ENCODE measurements at places on chromosomes 4 and X.

GRCh38 chr4:112897543-112897942, 151.9 kb upstream of the ANK2 start:
- DNase-seq, result no peak

GRCh38 chrX:54494989-54495813, 833 bp downstream of the FGD1 start:
- DNase-seq, result no peak

DNA sequence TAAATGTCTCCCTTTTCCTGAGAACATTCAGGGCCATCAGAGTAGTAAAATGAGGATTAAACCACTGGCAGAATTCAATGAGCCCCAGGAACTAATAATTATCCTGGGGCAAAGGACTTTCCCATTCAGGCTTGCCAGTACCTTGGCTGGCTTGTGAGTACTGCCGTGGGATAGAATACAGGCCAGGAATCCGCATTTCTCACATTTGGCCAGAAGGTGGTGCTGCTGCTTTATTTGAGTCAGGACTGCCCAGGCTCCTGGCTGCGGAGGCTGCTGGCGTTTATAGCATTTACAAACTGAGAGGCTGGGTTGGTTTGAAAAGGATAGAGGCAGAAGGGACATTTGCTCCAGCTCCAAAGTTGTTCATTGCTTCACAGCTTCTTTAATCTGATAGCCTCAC, 91.4 kb downstream of the RTL9 start:
- no peak for DNase-seq

DNA sequence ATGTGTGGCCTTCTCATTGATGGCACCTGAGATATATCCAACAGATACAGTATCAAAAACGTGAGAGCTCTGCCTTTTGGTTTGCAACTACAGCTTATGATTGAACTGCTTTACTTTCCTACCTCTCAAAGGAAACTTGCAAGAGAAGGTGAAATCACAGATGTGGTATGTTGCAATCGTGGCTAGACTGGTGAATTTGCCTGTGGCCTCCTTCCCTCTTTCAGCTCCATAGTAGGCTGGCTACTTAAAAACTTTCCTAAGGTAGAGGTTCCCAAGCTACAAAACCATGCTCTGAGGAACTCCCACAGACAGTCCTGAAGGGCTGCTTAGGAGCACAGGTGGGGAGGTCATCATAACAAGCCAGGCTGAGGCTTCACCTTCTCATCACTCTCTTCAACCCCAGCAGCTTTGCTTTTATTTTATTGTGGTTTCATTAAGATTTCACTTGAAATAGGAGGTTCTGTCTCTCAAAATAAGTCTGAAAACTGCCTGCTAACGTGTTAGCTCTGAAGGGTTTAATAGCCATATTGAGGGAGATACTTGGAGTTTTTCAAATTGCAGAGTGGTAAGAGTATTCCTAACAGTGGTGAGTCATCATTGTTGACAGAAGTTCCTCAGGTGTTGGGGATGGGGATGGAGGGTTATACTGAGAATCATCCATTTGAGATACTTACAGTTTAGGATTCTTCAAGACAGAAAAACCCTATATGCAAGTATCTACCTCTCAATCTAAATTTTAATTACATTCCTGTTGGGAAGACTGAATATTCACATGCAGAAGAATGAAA, 93.5 kb upstream of the UCP1 start:
- no peak for DNase-seq

DNA sequence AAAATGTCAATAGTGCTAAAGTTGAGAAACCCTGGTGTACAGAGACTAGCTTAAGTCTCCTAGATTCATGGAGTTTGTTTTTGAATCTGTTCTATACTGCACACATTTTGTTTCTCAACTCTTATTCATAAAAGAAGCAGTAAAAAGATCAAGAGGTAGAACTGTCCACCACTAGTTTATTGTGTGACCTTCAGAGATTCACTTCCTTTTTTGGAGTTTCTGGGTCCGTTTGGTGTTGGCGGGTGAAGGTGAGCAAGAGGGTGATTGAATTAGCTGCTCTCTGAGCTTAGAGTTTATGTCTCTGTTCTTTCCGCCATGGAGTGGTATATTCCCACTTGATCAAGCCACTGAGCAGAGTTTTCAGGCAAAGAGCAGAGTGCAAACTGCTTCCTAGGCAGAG, 21.4 kb upstream of the PLAC1 start:
- peak; percentile 9 for DNase-seq

DNA sequence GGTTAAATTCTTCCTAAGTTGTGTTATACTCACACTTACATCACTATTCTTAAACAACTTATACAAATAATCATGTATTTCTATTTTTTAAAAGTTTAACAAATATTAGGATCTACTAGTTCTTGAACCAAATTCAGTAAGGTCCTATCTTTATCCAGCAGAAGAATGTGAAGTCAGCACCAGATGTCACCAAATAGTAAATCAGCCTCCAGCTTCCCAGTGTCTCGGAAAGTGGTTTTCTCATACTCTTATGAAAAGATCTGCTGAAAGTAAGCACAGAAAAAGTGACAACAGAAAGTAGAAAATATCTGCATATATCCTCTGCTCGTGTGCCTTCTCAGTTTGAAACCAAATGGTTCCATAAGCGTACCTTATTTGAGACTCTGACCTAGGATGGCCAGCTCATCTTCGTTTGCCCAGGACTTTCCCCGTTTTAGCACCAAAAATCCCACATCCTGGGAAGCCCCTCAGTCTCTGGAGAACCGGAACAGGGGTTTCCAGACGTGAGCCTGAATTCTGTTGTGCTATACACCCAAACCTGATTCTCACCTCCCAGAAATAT, 98.0 kb upstream of the DCLK2 start:
- no peak for DNase-seq

- DNase-seq, result no peak
These were observed 25.3 kb upstream of the FRMD7 start for GRCh38 chrX:132153166-132153565.

- peak; percentile 59 for DNase-seq
These were observed at the start of gene STAP1 for GRCh38 chr4:67558493-67558892. TSS of gene STAP1 (plus strand) at chr4:67558727. CDS start at chr4:67558810, 83 bp downstream.

DNA sequence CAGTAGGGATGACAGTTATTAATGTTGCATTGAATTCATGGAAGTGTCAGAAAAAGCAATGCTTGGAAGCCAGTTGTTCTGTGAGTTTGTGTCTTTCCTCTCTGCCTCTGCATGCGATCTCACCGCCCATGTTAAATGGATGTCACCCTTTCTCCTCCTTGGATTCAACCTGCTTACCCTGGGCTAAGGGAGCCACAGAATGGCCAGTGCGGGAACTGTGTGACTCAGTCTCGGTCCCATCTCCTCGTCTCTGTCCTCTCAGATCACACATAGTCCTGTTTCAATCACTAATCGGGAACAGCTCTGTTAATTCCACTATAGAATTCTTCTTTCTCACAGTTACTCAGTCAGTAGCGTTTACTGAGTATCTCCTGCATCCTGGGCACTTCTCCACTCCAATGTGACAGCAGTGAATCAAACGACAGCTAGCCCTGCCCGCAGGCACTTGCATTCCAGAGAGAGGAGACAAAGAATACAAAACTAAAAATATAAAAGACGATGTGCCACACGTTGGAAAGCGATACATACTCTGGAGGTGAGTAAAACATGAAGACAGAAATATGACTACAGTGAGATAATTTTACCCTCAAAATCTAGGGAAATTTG, 53.6 kb upstream of the TLR3 start:
- no peak for DNase-seq

DNA sequence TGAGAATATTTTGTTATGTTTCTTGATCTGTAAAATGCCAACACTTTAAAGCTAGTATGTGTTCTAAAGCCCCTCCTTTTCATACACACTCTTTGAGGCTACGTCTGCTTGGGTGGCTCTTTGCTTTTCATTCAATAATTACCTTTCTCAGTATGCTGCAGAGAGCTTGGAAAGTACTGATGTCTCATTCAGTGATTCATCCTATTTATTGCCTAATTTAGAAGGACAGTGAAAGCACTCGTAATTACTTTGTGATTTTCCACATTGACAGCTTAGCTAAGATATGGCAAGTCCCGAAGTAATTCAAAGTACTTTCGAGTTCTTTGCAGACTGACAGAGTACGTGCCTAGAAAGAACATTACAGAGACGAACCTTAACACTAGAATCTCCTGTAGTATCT, 57.2 kb downstream of the BMP15 start:
- no peak for DNase-seq

- no peak for DNase-seq
These were observed 113.8 kb upstream of the WDR17 start for GRCh38 chr4:175951794-175952193.

DNA sequence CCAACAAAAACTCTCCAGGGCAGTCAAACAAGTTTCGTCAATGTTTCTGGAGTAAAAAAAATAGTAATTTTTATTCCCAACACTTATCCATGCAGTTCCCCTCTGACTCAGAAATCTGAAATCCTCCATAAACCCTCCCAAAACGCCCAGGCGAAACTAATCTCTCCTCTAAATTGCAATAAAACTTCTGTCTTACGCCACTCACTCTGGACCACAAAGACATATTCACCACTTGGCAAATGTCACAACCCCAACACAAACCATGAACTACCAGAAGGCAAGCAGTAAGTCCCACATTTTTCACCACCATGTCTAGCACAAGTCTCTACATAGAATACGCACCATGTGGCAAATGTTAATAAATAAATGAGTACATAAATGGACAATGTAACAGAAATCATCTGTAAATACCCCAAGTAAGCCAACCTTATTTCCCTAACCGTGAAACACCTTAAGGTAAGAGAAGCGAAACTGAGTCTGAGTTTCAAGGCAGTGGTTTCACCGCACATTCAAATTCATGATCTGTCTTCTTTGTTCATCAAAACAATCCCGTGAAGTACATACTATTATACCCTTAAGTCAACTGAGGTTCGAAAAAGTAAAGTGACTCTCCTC, 1.6 kb downstream of the PAPSS1 start:
- peak; percentile 36 for DNase-seq

GRCh38 chr4:101163936-101164335, 183.4 kb downstream of the PPP3CA start:
- DNase-seq, result no peak

DNA sequence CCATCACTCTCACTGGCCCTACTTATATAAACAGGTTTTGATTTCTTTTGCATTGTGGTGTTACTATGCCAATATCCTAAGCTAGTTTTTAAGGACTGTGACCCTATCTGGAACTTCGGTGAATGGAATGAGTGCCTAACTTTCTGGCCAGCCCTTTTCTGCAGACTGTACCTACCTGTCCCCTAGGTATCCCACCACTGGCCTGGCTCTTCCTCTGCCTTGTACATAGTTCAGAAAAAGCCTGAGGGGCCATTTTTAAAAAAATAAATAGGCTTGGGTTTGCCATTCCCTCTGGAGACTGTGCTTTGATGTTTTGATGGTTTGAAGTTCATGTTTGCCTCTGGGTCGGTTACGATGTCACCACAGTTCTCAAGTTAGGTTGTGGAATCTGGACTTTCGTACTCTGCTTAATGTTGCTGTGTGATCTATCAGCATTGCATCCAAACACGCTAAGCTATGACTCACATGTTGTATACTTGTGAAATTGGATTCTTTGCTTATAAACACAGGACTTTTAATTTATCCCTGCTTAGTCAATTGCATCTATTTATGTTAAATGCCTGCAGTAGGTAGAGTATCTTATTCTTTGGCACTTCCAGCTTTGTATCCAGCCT, 182.0 kb downstream of the ANKRD50 start:
- DNase-seq, result no peak

GRCh38 chrX:142637206-142637605, 388.5 kb upstream of the SPANXN4 start:
- DNase-seq, result no peak

DNA sequence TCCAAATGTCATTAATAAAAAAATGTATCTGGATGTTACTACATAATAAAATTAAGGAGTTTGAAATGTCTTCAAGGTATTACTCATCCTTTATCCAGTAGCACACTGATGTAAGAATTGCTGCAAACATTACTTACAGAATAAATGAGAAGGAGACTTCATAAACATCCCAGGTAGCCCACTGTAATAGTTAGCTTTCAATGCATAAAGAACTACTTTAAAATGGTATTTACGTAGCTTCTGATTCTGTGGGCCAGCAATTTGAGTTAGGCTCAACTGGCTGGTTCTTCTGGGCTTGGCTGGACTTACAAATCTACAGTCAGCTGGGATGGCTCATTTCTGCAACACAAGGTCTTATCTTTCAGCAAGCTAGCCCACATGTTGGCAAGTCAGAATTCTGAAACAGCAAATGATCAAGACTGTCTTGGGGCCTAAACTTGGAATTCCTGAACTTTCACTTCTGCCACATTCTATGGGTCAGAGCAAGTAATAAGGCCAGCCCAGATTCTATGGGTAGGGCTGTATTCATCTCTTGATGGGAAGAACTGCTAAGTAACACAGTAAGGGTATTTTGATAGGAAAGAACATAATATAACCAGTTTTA, 522.5 kb downstream of the IQCM start:
- no peak for DNase-seq

DNA sequence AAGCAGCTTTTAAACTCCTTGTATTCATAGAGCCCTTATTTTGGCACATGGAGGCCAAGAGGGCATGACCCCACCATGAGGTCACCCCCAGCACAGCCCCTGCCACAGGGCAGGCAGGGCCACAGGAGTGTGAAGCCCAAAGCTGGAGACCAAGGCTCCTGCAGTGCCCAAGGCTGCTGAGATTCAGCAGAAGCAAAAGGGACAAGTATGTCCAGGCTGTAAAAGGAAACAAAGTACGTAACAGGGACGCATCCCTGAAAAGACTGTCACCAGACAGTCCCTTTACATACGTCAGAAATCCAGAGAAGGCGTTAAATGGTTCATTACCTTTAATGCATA, 18.9 kb downstream of the GAK start:
- DNase-seq, result no peak

- no peak for DNase-seq
These were observed 150.1 kb downstream of the NAA11 start for GRCh38 chr4:79175716-79176115.

DNA sequence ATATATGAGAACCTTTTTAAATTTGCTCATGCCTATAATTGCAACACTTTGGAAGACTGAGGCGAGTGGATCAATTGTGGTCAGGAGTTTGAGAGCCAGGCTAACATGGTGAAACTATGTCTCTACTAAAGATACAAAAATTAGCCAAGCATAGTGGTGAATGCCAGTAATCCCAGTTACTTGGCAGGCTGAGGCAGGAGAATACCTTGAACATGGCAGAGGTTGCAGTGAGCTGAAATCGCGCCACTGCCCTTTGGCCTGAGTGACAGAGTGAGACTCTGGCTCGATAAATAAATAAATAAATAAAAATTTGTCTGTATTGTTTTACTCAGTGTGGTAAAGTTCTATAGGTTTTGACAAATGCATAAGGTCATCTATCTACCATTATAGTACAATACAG, 218.2 kb downstream of the ZC4H2 start:
- DNase-seq, result no peak

GRCh38 chr4:148258535-148258934, 183.7 kb downstream of the NR3C2 start:
- DNase-seq, result no peak
